Muscle of arm (tissue), 14 donors: ENCODE measurements at places on chromosomes 1 and 21.

DNA sequence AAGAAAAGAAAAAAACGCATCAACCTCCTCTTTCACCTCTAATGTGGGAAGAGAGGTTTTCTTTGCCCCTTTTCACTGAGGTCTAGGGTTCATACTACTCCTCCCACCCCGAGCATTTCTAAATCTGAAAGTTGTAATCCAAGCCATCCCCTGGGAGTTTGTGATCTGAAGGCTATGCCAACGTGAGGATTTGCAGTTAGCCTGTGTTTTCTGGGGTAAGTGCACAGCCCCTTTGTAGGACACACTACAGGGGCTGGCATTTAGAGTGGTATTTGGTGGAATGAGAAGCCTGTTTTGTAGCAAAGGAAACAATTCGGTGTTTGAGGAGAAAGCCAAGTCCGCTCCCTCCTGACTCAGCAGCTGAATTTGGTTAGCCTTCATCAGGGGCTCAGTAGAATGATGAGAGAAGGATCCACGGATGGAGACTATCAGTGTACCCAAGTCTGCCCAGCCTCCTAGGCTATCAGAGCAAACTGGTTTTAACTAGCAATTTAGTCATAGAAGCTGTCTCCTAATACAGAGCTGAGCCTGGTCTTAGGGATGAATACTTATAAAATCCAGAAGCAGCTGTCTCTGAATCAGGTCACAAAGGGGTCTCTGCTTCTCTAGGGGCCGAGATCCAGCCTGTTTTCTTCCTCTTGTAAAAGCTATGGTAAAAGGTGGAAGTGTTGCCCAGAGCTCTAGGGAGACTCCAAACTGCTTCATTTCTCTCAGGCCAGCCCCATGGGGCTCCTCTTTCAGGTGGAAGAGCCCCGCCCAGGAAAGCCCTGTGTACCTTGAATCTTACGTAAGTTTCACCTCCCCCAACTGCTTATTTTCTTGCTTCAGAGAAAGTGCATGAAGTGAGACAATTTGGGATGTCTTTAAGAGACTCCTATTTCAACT lies 2.1 kb downstream of the PCP4L1 start:
- no peak for DNase-seq

DNA sequence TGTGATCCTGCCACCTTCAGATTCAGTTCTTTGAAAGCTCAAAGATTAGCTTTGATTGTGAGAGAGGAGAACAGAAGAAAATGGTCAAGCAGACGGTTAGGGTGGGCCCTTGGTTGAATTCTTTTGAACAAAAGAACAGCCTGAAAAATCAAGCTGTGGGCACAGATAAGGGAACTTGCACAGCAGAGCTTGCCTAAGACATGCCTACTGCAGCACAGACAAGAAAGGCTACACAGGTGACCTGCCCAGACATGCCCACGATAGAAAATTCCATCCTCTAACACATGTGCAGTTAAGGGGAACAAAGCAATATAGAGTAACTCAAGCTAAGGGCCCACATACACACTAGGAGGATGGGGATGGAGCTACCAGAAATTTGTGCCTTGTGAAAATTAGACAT lies 512.5 kb upstream of the LRRC7 start:
- DNase-seq: no peak

GRCh38 chr21:37414292-37415253 lies 48.0 kb downstream of the DYRK1A start:
- no peak for DNase-seq

DNA sequence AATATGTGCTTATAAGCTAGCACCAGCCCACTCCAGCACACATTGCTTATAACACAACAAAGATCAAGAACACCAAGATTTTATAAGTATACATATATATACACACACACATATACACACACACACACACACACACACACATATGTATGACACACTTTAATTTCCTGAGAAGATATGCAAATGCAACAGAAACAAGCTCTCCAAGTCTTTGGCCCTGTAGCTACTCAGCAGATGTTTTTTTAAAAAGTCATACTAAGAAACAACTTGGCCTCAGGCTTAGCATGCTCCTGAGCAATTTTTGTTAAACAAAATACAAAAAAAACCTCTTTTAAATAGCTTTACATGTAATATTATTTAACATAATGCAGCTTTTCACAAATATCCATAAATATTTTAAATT lies 11.1 kb downstream of the TNFSF18 start:
- no peak for DNase-seq

GRCh38 chr1:51642739-51643142 lies 25.8 kb downstream of the OSBPL9 start:
- DNase-seq: peak; percentile 57

DNA sequence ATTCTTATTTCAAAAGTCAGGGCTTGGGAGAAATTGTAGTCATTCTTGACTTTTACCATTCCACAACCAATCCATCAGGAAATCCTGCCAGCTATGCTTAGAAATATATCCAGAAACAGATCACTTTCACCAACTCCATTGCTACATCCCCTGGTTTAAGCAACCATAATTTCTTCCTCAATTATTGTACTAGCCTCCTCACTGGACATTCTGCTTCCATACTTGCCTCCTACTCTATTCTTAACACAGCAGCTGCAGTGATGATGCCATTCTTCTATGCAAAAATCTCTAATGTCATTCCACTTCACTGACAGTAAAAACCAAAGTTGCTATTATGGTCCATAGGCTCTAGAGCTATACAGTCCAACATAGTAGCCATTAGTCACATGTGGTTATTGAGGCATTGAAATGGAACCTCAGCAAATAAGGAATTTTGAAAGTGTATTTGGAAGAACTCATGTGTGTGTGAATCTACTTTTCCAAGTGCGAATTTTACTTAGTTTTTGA lies 110.7 kb upstream of the KIAA0040 start:
- DNase-seq: no peak

DNA sequence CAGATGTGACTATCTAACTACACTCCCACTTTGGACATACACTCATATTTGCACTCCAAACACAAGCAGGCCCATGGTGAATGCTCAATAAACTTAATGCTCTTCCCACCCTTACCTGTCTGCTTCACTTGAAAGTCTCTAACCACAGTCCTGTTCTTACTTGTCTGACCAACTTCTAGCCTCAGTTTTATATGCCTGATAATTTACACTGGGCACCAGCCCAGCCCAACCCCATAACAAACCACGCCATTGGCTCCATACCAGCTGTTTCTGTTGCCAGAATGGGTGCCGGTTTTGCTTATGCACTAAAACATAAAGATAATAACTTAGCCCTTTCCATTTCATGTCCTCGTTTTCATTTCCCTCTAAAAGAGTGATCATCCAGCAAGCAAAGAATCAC lies 395.4 kb downstream of the NTNG1 start:
- no peak for DNase-seq

DNA sequence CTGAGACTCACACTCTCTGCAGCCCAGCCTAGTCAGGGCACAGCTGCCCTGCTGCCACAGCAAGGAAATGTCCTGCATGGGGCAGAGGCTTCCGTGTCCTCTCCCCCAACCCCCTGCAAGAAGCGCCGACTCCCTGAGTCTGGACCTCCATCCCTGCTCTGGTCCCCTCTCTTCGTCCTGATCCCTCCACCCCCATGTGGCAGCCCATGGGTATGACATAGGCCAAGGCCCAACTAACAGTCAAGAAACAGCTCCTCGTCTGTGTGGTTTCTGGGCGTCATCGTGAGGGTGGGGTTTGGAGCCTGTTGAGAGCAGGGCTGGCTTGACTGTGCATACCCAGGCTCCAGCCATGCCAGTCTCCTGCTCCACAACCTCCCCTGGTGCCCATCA lies 19.5 kb downstream of the FAAH start:
- DNase-seq: no peak

DNA sequence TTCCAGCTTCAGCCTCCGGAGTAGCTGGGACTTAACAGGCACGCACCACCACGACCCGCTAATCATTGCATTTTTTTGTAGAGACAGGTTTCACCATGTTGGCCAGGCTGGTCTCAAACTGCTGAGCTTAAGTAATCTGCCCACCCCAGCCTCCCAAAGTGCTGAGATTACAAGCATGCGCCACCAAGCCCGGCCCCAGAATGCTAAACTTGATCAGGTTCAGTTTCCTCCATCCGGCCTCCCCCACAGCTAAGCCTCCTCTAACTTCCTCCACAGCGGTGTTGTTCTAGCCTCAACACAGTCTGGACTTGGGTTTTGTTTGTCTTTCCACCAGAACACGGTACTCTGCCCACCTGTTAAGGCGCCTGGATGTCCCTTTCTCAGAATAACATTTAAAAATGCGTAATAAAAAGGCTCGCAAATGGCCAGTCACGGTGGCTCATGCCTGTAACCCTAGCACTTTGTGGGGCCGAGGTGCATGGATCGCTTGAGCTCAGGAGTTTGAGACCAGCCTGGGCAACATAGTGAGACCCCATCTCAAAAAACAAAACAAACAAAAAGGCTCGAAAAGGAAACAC lies 2.4 kb downstream of the PARP1 start:
- DNase-seq: no peak

GRCh38 chr1:32014199-32014947 lies 705 bp downstream of the KHDRBS1 start:
- peak; percentile 64 for DNase-seq

DNA sequence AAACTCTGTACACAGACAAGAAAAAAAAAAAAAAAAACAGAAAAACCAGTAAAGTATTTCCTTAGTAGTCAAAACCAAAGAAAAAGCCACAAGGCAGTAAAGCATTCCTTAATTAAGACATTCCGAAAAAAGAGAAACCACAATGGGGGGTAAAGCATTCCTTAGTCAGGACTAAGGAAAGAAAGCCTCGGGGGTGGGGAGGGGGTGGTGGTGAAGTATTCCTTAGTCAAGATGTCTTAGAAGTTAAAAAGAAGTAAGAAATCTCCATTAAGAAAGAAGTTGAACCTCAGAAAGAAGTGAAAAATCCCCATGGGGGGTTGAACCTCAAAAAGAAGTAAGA lies 28.2 kb upstream of the FMO1 start:
- DNase-seq: no peak

GRCh38 chr1:164688791-164689190 lies 129.8 kb downstream of the PBX1 start:
- no peak for DNase-seq

- DNase-seq: no peak
Measured at GRCh38 chr21:28833609-28834008, 159.1 kb downstream of the LTN1 start.

DNA sequence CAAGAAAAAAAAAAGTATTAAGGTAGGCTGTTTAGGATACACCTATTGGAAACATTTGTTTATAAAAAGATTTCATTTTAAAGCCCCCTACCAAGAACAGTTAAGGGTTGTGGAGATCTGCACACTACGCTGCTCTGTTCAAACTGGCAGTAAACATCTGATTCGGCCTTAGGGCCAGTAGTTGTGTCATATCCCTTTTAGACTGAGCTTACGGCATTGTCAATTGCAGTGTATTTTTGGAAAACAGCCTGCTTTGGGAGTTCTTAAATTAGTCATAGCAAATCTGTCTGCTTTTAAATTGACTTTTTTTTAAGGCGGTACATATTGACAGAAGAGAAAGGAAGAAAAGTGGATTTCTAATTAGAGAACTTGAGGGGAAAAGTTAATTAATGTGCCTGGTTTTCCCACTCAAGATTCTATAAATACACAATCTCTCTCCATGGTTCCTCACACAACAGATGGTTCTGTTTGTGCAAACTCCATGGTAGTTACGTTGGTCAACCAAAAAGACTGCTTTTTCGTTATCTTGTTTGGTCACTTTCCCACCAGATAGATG lies 1.7 kb upstream of the ELK4 start:
- no peak for DNase-seq

- no peak for DNase-seq
Measured at GRCh38 chr1:21129407-21129806, 47.3 kb downstream of the EIF4G3 start.
